ENCODE measurements at places on chromosomes 12 and 14.

DNA sequence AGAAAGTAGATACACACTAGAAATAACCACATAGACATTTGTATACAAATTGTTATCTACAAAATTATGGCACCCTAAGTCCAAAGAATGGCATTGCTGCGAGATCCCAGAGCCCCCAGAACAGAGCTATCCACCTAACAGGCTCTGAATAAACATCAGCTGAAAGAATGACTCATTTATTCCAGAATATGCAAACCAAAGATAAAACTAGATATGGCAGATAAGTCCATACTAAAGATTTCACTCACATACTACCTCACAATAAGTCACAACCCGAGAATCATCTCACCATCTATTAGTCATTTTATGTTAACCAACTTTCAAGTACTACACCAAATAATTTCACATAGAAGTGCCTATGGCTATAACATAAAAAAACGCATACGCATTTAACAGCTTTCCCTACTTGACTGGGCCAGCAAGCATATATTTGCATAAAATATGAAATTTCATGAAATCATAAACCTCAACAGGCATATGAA, 5.6 kb downstream of the CNIH1 start:
- no peak for DNase-seq

- no peak for DNase-seq
Measured at GRCh38 chr14:99564256-99564925, 39.6 kb downstream of the CCDC85C start.

GRCh38 chr12:94157981-94158411, 9.6 kb downstream of the PLXNC1 start:
- no peak for DNase-seq

- DNase-seq, result no peak
Measured at GRCh38 chr12:2963760-2964292, 4.6 kb downstream of the TEAD4 start.

DNA sequence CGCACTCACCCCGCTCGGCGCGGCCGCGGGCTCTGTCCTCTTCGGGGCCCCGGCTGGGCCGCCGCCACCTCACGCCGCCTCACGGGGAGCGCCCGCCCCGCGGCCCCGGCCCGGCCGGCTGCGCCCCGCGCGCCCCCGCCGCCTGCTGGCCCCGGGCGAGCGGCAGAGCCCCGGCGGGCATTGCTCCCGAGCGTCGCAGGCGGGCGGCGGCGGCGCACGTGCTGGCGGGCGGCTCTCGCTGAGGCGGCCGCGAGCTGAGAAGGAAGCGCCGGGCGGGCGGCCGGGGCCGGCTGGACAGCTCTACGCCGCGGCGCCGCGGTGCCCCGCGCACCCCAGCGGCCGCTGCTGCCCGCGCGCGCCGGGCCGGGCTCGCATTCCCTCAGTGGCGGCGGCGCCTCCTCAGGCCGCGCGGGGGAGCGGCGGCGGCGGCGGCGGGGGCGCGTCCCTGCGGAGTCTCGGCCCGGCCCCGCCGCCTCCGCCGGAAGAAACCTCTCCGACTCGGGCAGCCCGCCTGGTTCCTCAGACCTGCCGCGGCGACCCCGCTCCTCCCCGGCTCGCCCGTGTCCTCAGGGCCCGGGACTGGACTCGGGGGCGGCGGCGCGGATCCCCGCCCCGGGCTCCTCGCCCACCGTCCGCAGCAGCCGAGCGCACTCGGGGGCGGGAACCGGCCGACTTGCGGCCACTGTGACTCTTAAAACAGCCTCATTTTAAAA, at the start of gene PITPNM2:
TSS of gene PITPNM2 (minus strand) at position 347 of the 713 bp plus-strand sequence. CDS start 116,500 bp downstream, outside the sequence.
- no peak for DNase-seq

Data from hippocampal formation (tissue), 2 donors.